Jurkat, Clone E6-1 (cell line): ENCODE measurements at places on chromosomes 13 and 19.
A peak's percentile ranks its signal among the peaks of the same experiment; 100 is the strongest.

GRCh38 chr13:47901441-47901840, 99.6 kb downstream of the SUCLA2 start:
- no peak for DNase-seq

- DNase-seq = peak; percentile 73
These were observed 59.4 kb downstream of the ZDHHC20 start for GRCh38 chr13:21399741-21400140.

- DNase-seq = no peak
These were observed 5.6 kb upstream of the SPIB start for GRCh38 chr19:50413096-50413495.

DNA sequence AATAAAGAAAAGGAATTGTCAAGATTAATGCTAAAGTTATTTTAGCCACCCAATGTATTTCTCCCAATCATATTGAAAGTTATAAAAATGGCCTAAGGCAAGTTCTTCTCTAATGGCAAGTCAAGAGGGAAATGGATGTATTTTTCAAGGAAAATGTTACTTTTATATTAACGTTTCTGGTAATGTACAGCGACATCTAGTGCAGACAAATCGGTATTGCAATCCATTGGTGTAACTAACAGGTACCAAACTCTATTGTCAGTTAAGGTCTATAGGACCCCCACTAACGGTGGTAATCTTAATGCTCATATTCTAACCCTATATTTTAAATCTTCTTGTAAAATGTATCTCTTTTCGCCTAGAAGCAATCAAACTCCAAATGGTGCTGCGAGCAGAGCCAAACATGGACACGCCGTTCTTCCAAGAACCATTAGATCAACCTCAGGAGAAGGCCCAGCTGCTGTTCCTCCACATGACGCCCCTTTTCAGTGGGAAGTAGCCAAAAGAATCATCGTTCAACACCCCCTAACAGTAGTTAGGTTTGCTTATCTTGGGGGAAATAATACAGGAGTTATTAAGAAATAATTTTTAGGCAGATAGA, 98.5 kb upstream of the PABPC3 start:
- peak; percentile 26 for DNase-seq

GRCh38 chr13:111850458-111850857, 216.5 kb upstream of the SOX1 start:
- DNase-seq = no peak
